ENCODE measurements at places on chromosomes 6 and 20.

- DNase-seq: peak; percentile 40
Measured at GRCh38 chr6:13486679-13487121, 700 bp downstream of the GFOD1 start.

DNA sequence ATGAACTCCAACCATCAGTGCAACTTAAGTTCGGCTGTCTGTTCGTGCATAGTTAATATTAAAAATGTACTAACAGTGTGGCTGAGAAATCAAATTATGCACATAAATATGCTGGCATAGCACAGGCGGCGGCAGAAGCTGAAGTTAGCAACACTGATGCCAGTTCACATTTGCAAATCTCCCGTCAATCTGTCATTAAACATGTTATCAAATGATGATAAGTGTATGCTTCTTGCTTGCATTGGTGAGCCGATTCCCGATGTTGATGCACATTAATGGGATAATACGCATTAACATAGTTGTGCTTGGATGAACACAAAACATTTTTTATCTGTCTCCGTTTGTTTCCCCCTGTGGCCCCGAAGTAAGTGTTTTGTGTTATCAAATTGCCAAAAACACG, 309.4 kb downstream of the ZNF217 start:
- no peak for DNase-seq

- no peak for DNase-seq
Measured at GRCh38 chr20:22420116-22420598, 164.2 kb downstream of the FOXA2 start.

DNA sequence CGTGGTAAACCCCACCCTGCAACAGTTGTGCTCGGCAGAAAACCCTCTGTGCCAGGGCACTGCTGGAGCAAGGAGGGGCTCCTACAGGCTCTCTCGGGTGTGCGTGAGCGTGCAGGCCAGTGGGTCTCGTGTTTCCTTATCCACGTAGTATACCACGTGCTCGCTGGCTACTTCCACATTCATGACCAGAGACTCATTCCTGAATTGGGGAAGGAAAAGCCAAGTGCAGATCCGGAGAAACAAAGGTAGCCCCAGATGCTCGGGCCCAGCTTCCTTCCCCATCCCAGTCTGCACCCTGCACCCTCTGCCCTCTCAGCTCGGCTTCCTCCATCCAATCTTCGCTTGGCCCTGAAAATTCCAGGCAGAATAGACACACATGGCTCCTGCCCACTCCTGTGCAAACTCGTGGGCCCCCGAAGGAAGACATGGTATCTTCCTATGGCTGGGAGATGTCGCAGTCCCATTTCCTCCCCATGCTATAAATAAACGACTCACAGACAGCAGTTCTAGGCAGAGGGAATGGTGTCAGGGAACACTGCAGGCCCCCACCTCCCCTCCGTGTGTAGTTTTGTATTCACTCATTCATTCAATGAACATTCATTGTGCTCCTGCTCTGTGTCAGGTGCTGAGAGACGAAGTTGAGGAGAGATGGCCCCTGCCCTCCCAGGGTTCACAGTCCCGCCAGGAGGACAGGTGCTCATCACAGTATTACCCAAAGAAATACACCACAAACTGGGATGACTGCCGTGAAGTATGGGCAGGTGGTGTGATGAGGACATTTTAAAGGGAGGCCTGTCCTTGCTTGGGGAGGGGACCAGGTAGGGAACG, 29.6 kb downstream of the NPEPL1 start:
- no peak for DNase-seq

DNA sequence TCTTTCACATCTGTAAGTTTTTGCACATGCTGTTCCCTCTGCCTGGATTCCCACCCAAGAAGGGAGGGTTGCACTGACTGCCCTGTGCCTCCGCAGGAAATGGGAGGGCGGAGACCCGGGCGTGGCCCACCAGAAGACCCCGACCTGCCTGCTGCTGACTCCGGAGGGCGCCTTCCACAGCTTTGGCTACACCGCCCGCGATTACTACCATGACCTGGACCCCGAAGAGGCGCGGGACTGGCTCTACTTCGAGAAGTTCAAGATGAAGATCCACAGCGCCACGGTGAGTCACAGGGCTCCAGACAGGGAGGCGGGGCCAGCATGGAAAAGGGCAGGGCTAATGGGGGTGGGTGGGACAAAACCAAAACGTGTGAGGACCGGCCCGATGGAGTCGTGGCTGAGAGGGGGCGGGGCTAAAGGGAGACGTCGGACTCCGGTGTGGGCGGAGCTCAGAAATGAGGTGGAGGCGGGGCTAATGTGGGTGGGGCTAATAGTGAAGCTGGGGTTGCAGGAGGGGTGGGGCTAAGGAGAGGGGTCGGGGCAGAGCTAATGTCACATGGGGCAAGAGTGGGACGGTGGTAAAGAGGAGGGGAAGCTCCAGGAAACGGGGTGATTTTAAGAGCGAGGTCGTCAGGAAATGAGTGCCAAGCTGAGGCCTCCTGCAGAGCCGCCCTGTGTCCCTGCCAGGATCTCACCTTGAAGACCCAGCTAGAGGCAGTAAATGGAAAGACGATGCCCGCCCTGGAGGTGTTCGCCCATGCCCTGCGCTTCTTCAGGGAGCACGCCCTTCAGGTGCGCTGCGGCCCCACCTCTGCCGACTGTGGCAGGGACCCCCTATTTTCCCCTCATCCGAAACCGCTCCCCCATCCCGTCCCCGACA, 12.6 kb downstream of the HSPA12B start:
- no peak for DNase-seq

DNA sequence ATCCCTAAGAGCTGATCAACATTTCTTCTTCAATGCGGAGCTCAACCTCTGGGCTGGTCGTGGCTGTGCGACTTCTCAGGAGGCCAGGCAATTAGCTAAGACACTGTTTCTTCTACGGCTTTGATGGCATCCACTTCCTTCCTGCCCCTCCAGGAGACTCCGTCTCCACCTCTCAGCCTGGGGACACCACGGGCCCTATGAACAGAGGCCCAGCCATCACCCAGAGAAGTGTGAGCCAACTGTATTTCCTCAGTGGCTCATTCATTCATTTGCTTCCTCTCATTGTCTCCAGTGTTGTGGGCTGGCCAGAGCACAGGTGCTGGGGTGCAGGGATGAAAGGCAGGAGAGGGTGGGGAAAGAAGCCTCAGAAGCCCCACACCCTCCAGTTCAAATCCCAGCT, 51.8 kb upstream of the APCDD1L start:
- DNase-seq: no peak

DNA sequence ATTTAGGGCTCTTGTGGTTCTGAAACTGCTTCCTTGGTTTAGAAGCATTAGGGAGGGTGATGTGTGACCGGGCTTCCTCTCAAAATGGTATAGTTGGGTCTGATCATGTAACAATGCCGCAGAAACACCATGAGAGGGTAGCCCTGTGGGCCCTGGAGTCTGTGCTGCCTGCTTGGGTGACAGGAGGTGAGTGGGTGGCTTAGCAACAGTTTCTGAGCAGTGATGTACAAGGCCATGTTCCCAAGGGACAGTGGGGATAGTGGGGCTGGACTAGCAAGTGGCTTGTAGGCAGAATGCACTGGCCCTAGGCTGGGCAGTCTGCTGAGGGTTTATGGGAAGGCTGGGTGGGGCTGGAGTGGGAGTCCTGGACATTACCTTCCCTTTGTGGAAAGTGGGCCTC, 106.9 kb upstream of the MYL9 start:
- no peak for DNase-seq

GRCh38 chr6:90249034-90249433, 47.6 kb downstream of the BACH2 start:
- no peak for DNase-seq

DNA sequence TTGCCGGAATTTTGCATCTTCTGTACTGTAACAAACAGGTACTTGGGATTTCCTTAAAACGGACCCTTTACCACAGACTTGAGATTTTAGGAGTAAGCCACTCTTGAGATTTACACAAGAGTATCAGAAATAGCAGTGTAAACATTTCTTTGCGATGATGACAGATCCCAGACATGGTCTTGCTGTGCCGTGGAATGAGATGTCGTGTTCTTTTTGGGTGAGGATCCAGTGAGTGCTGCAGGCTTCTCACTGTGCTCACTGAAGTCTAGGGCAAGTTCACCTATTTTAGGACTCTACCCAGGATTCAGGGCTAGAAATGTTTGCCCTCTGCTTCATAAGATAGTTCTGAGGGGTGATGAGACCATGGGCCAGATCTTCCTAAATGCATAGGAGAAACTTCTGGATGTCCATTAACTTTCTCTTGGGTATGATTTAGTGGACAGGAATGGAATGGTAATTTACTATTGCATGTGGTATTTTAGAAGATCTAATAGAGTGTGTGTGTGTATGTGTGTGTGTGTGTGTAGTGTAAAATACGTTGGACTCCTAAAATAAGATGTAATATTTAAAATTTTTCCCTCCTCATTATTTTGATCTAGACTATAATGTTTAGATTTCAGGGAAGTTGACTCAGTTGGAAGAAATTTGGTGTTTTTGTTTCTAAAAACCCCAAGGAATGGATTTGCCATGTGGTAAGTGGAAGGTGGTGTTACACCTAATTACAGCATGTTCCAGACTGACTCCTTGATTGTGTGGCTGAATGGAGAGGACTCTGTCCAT, 8.5 kb downstream of the LRRC1 start:
- no peak for DNase-seq

- no peak for DNase-seq
Measured at GRCh38 chr6:163080228-163080627, 334.3 kb upstream of the QKI start.

GRCh38 chr6:82954937-82955577, 110.6 kb downstream of the UBE3D start:
- DNase-seq: no peak

DNA sequence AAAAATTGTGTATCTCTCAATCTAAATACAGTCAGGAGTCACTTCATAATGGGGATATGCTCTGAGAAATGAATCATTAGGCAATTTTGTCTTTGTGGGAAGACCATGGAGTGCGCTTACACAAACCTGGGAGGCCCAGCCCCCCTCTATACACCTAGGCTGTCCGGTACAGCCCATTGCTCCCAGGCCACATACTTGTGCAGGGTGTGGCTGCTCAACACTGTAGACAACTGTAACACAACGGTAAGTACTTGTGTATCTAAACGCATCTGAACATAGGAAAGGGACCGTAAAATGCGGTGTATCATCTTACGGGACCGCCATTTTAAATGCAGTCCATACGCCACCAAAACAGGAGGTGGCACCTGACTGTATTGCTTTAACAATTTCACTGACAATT, 58.0 kb upstream of the FRMD1 start:
- DNase-seq: no peak

GRCh38 chr6:118186672-118187567, 279.9 kb downstream of the SLC35F1 start:
- DNase-seq: no peak

DNA sequence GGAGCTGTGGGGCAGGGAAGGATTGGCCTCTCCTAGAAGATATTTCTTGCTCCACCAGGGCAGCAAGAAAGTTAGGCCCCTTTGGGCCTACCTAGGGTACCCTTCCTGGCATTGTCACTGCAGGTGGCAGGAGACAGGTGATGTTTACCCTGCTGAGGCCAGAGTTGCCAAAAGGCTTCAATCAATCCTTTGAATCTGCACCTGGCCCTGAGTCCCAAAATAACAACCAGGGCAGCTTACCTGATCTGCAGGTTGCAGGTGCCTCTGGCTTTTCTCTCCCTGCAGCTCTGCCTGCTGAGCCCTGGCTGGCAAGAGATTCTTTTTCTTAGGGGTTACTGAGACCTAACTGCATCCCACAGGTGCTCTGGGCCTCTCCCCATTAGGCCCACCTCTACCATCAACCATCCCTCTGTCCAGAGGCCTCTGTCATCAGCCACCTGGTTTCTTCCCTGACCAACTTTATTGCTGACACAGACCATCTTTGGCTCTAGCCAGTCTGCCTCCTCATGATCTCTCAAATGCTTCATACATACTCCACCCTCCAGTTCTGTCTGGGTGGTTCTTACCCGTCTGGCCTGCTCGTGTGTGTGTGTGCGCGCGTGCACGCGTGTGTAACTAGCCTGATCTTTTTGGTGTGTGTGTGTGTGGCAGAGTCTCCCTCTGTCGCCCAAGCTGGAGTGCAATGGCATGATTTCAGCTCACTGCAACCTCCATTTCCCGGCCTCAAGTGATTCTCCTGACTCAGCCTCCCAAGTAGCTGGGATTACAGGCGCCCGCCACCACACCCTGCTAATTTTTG, 13.7 kb downstream of the BCL2L1 start:
- no peak for DNase-seq

DNA sequence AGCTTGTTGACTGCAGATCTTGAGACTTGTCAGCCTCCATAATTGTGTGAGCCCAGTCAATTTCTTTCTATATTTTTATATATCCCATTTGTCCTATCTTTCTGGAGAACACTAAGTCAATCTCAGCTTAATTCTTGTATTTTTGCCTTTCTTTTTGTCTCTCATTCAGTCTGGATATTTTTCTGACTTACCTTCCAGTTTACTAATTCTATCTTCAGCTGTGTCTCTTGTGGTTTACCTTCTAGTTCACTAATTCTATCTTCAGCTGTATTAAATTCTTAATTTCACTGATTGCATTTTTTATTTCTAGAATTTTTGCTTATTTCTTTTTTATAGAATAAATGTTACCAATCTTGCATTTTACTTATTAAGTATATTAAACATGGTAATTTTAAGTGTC, 17.8 kb upstream of the RFX6 start:
- no peak for DNase-seq

DNA sequence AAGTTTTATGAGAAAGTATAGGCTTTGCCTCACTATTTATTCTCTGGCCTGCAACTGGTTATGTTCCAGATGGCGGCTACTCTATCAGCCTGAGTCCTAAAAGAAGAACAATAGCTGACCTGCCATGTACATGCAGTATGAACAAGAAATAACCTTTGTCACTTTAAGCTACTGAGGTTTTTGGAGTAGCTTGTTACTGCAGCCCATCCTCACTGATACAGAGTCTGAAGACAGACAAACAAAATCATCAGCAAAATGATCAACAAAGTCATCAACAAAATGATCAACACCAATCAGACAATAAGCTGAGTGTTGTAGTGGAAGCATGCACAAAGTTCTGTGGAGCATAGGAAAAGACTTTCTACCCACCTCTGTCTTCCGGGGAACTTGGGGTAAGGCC, 82.5 kb downstream of the PLCG1 start:
- DNase-seq: no peak

DNA sequence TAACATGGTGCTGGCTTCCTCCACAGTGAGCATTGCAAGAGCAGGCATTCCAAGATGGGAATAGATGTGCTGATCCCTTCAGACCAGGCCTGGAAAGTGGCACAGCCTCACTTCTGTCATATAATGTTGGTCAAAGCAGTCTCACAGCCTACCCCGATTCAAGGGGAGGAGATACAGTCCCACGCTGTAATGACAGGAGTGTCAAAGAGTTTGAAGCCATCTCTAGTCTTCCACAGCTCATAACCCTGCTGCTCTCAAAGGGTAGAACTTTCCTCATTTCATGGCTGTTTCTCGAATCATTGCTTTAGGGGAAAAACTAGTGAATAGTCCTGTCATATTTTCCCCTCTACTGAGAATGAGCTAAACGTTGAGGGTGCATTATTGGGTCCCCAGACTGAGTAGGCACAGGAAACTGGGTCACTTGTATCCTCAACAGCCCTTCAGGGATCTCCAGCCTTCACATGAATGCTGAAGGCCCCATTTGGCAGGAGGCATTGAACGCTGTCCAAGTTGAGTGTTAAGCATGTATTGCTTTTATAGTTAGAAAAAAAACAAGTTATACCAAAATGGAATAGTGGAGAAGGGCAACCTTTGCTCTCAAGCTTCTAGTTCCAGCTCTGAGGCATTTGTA, 27.3 kb downstream of the DTD1 start:
- DNase-seq: no peak

- DNase-seq: no peak
Measured at GRCh38 chr6:169726963-169727362, 2.7 kb upstream of the PHF10 start.

GRCh38 chr20:47531458-47531857, 29.8 kb downstream of the NCOA3 start:
- no peak for DNase-seq
